ENCODE measurements at places on chromosomes 1 and 21.

- DNase-seq: no peak
These were observed 32.3 kb downstream of the TBX19 start for GRCh38 chr1:168312718-168313604.

- no peak for DNase-seq
These were observed 23.5 kb downstream of the SMYD3 start for GRCh38 chr1:246483569-246483933.

DNA sequence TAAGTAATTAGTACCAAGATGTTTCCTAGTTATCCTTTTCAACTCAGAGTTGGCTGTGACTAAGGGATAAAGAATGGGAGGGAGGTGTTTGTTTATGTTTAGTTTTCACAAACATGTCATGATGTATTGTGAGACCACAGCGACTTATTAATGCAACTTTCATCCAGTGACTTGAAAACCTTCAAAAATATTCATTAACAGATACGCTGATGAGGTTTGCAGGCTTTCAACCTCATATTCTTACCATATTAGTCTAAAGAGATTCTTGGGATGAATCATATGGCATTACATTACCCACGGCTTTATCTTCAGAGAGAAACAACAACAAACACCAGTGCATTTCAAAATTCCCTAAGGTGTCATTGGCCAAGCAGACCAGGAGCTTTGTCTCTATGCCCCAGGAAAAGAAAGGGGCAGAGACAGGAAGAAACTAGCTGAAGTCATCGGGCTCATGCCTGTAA, 36.4 kb downstream of the PALMD start:
- no peak for DNase-seq

DNA sequence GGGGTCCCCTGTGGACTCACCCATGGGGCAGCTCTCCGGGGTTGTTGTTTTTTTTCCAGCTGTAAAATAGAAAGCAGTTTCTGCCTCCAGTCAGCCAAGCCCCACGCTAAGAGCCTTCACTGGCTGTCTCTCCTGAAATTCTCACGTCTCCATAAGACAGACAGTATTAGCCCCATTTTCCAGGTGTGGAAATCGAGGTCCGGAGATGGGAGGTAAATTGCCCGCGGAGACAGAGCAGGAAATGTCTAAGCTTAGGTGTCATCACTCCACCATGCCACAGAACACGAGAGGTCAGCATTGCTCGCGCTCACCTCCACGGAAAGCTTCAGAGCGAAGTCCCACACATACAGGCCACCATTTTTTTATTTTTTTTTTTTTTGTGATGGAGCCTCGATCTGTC, 44.6 kb downstream of the TNFRSF8 start:
- no peak for DNase-seq

- DNase-seq: no peak
These were observed 68.7 kb downstream of the HIVEP3 start for GRCh38 chr1:41850029-41850428.

DNA sequence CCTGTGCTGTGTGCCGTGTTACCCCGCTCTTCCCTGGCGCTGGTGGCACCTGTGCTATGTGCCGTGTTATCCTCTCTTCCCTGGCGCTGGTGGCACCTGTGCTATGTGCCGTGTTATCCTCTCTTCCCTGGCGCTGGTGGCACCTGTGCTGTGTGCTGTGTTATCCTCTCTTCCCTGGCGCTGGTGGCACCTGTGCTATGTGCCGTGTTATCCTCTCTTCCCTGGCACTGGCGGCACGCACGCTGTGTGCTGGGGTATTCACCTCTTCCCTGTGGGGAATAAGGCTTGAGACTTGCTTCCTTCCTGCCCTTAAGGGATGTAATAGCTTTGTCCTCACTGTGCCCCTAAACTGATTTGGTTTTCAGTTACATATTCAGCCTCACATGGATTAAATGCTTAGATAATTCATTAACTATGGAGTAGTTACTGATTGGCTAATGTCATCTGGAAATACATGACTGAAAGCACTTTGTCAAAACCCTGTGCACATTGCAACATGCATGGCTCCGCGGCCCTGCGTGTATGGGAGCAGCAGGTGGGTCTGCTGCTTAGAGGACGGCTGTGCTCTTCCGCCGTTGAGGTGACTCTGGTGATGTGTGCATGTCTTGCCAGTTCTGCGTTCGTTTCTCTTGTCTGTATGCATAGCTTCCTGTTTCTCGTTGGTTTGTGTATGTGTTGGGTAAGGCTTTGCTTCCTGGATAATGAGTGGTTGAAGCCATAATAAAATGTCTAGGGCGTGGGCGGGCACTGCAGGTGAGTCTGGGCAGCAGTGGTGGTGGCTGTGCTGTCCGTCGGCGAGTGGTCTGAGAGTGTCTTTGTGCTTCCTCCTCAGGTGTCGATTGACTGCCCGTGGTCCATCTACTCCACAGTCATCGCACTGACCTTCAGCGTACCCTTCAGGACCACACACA, 17.9 kb upstream of the PWP2 start:
- no peak for DNase-seq

DNA sequence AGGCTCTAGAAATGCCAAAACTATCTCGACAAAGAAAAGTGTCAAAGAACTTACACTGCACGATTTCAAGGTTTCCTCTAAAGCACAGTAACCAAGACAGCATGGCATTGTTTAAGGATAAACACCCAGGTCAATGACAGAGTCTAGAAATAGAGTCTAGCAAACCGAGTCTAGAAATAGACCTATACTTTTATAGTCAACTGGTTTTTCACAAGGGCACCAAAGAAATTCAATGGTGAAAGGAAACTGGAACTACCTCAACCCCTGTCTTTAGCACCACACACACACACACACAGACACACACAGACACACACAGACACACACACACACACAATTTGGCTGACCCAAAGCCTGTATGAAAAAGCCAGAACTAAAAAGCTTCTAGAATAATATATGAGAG, 67.1 kb upstream of the PGBD5 start:
- no peak for DNase-seq

GRCh38 chr1:155691992-155692528, 3.2 kb downstream of the DAP3 start:
- no peak for DNase-seq

GRCh38 chr1:13478692-13479091, 35.1 kb downstream of the LRRC38 start:
- DNase-seq: no peak

DNA sequence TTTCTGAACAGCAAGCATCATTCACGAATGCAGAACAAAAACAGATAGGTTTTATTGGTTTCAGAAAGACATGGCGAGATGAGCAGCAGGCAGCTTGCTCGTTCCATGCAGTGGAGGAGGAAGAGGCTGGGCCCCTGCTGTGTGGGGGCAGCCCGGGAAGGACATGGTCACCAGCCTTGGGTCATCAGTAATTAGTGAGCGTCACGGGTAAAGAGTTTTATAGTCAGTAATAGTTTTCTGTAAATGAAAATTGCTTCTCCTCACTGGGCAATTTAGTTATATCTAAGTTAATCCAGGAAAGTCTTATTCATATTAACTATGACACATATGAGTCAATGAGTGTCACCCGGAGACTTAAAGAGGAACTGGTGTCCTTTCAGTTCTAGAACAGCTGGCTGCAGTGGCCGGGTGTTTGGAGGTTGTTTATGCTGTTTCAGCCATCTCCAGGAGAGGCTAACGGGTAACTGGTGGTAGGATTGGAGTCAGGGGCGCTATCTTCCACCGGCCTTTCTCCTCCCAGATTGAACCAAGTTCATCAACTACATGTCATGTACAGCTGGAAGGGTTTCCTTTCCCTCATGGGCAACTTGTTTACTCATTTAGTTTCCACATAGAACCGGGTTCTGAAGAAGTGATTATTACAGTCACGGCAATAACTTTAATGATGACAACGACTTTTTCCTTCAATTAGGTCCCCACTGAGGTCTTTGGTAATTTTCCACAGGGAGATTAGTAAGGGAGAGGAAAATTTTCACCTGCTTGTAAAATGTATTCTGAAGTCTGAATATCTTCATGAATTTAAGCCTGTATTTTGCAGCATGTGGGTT, 34.6 kb upstream of the SLC45A1 start:
- no peak for DNase-seq

DNA sequence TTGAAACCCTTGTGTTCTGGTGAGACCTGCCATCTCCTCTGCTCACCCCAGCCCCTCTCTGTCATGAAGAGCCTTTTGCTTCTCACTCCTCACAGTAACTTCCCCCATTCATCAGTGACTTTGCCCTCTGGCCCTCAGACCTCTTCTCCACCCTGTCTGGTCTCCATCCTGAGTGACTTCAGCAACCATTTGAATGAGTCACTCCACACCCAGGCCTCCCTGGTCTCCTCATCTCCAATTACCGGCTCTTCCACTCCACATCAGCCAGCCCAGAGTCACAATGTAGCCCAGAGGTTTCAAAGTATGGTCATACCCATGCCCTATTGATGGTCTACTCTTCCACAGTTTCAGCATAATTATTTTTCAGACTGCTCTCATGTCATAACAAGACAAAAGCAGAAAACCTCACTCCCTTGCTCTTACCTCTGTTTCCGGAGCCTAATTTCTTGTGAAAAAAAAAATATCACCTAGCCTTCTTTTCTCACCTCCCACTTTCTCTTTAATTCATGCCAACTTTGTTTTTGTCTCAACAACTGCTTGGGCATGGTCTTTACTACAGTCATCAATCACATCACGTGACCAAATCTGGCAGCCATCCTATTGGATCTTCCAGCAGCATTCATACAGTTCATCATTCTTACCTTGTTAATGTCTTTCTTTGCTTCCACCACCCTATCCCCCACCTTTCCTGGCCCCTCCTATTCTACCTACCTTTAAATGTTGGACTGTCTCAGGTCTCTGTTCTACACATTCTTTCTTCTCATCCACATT, 35.6 kb upstream of the NEK7 start:
- DNase-seq: no peak

- no peak for DNase-seq
These were observed 55.3 kb downstream of the C8B start for GRCh38 chr1:56910441-56910985.

GRCh38 chr1:57431400-57431799, 7.5 kb upstream of the DAB1 start:
- no peak for DNase-seq
